ENCODE measurements at places on chromosomes 2 and 18.

GRCh38 chr2:38702413-38702812 lies 36.5 kb downstream of the GALM start:
- H3K27me3 ChIP-seq: no peaks in the 10 kb centered on the region
- no peak overlapping the region for H3K4me3 ChIP-seq
- no peak overlapping the region for H3K27ac ChIP-seq

DNA sequence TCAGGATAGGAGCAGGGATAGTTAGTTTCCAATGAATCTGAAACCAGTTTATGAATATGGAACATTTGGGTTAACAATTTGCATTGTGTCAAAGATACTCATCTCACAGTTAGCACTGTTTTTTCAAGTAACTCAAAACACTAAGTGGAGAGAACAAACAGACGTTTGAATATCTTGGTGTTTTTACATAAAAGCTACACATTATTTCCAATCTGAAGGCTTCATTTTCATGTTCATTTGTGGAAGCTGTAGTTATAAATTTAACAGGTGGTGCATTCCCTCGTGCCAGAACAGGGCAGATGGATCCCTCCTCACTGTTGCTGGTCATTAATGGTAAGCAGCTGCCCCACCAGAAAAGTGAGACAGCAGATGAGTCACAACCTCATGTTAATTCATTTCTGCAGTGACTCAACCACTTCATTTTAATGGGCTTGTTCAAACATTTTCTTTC lies 286.9 kb downstream of the TMX3 start:
- no peak for DNase-seq
- H3K27me3 ChIP-seq: no peaks in the 10 kb centered on the region
- H3K4me3 ChIP-seq: no peak overlapping the region
- peaks cover 10% of the 10 kb centered on the region for H3K4me1 ChIP-seq
- no peaks in the 10 kb centered on the region for H3K36me3 ChIP-seq

DNA sequence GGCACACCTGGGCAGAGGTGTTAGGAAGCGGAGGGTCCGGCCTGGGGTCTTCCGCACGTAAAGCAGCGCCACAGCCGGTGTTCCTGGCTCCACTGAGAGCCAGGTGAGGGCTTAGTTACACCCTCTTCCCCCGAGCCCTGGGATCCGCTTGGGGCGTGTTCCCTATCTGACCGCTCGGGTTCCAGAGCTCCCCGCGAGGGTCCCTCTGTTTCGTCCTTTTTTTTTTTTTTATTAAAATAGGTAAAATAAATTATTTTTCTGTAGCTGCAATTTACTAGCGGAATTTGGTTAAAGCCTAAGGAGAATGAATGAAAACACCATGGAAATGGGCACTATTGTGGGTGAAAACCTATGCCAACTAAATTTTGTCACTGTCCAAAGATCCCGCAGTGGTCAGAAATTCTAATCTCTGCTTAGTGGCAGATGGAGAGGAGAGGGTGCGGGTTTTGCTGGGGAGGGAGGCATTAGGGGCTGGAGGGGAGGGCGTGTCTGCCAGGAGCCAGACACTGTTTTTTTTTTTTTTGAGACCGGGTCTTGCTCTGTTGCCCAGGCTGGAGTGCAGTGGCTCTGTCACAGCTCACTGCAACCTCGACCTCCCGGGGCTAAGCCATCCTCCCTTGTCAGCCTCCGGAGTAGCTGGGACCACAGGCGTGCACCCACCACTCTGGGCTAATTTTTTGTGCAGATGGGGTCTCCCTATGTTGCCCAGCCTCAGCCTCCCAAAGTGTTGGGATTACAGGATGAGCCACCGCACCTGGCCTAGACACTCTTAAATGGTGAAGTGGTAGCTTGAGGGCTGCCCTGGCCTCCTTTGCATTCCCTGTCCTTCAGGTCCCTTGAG lies 834 bp downstream of the PDCL3 start:
- H3K27ac ChIP-seq: peak overlapping the region; percentile 96
- peak overlapping the region; percentile 97 for H3K4me3 ChIP-seq
- DNase-seq: no peak
- H3K4me1 ChIP-seq: peaks cover 18% of the 10 kb centered on the region

- DNase-seq: no peak
- H3K4me1 ChIP-seq: no peaks in the 10 kb centered on the region
- no peak overlapping the region for H3K27ac ChIP-seq
- no peak overlapping the region for H3K4me3 ChIP-seq
Observed at GRCh38 chr2:234267534-234267933, 217.0 kb downstream of the SPP2 start.

DNA sequence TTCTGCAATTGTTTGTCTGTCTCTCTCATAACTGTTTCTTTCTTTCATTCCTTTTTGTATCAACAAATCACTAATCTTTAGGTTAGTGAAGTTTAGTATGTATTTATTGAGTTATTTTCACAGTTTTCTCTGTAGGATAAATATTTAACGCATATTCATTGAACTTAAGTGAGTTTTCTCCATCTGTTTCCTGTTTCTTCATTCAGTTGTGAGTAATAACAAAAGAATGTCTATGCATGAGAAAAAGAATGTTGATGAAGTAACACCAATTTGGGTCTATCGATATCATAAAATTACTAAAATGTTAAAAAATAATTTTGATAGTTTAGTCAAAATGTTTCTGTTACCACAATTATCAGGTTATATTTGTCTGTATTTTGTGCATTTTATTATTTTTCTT lies 948.0 kb downstream of the DSC3 start:
- no peak for DNase-seq
- H3K4me1 ChIP-seq: peaks cover 7% of the 10 kb centered on the region
- no peaks in the 10 kb centered on the region for H3K27me3 ChIP-seq
- H3K36me3 ChIP-seq: no peaks in the 10 kb centered on the region
- no peak overlapping the region for H3K27ac ChIP-seq
- no peak overlapping the region for H3K4me3 ChIP-seq

DNA sequence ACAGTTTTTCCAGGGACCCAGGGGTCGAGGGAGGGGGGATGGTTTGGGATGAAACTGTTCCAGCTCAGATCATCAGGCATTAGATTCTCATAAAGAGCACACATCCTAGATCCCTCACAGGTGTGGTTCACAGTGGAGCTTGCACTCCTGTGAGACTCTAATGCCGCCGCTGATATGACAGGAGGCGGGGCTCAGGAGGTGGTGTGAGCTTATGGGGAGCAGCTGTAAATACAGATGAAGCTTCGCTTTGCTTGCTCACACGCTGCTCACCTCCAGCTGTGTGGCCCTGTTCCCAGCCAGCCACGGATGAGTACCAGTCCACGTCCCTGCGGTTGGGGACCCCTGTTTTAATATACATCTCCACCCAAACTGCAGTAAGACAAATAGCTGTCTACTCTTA lies 204.2 kb downstream of the AGAP1 start:
- no peak overlapping the region for H3K27ac ChIP-seq
- no peak overlapping the region for H3K4me3 ChIP-seq
- H3K4me1 ChIP-seq: peaks cover 62% of the 10 kb centered on the region
- H3K27me3 ChIP-seq: no peaks in the 10 kb centered on the region
- H3K36me3 ChIP-seq: peaks cover 4% of the 10 kb centered on the region
- DNase-seq: no peak

- H3K36me3 ChIP-seq: no peaks in the 10 kb centered on the region
- H3K27ac ChIP-seq: no peak overlapping the region
- H3K4me1 ChIP-seq: no peaks in the 10 kb centered on the region
- no peak overlapping the region for H3K4me3 ChIP-seq
Observed at GRCh38 chr18:67358947-67359346, 157.6 kb downstream of the DSEL start.

DNA sequence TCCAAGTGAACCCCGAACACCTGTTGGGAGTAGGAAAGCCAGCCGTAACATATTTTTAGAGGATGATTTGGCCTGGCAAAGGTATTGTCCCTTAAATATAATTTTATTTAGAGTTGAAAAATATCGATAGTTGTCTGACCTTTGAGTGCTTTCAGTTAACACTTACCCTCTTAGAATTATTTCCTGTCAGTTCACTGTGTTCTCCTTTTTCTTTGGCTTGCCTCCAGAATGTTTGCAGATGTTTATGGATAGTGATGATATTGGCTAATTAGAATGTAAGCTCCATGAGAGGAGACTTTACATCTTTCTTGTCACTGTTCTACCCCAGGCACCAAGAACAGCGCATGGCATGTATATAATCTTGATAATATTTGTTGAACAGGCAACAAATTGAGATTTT lies 19.8 kb downstream of the PIKFYVE start:
- no peak for DNase-seq
- H3K27me3 ChIP-seq: no peaks in the 10 kb centered on the region
- no peak overlapping the region for H3K4me3 ChIP-seq
- H3K4me1 ChIP-seq: no peaks in the 10 kb centered on the region

DNA sequence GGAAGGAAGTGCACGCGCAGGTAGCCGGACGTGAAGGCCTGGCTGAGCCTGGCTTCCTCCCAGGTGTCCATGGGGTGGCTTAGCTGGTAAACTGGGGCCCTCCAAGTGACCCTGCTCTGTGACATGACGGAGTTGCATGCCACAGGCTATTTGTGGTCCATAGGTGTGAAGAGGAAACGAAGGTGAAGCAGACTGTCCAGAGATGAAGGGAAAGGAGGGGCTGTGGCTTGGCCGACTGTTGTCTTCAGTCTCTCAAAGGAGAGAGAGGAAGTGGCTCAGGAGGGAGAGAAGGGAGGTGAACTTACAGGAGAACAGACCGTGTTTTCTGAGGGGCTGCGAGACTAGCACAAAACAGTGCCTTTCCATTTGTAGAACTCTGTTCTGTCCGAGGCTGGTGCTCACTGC lies 19.3 kb downstream of the INPP5D start:
- no peak for DNase-seq

DNA sequence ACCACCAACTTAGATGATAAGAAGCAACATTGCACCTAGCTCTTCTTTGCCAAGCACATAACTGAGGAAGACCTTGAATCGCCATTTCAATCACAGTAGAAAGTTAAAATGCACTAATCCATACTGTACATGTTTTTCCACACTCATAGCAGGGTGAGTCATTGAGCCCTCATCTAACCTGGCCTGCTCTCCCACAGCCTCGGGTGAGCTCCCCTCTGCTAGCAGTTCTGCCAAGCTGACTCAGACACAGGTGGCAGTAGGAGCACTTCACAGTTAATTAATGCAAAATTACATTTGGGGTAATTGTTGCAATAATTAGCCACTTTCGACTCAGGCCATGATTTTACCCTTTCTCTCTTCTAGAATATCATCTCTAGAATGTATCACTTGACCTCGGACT lies 1632.8 kb upstream of the CELF4 start:
- H3K27ac ChIP-seq: no peak overlapping the region
- H3K4me1 ChIP-seq: no peaks in the 10 kb centered on the region
- H3K36me3 ChIP-seq: peaks cover 14% of the 10 kb centered on the region
- no peak overlapping the region for H3K4me3 ChIP-seq

GRCh38 chr2:13584020-13584419 lies 867.3 kb downstream of the TRIB2 start:
- peaks cover 3% of the 10 kb centered on the region for H3K27me3 ChIP-seq
- no peaks in the 10 kb centered on the region for H3K4me1 ChIP-seq
- DNase-seq: no peak
- no peak overlapping the region for H3K4me3 ChIP-seq
- no peak overlapping the region for H3K27ac ChIP-seq

- H3K4me1 ChIP-seq: peaks cover 41% of the 10 kb centered on the region
- peaks cover 5% of the 10 kb centered on the region for H3K36me3 ChIP-seq
Observed at GRCh38 chr18:55506074-55506473, 81.9 kb downstream of the TCF4 start.

DNA sequence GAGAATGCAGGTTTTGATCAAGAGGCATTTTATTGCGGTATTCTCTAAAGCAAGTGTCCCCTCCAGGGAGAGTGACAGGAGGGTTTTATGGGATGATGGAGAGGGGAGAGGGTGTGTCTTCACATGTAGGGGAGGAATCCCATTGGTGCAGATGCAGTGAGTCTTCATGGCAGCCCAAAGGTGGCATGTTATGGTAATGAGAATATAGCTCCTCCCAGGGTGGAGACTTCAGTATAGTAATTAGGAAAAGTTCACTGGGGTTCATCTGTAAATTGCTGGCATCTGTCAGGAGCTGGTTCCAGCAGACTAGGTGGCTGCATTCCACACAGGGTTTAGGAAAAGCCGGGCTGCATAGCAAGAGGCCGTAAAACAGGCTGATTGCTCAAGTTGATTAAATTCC lies 230.7 kb upstream of the CCDC68 start:
- no peak overlapping the region for H3K27ac ChIP-seq
- no peak overlapping the region for H3K4me3 ChIP-seq
- H3K4me1 ChIP-seq: peaks cover 17% of the 10 kb centered on the region
- DNase-seq: no peak

DNA sequence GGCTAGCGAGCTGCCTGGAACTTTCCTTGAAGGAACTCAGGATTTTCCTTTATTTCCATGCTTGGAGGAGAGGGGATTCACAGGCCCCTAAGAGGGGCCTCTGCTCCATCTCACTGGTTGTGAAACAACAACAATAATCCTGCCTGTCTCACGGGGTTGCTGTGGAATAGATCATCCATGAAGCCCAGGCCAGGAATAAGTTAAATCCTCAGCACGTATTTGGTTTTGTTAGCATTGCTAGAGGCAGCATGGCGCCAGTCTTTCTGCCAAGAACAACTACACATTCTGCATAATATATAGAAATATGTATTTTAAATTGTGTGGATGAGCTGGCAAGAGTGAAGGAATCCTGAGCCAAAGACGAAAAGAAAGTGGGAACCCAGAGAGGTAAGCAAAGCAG lies 80.8 kb upstream of the L3MBTL4 start:
- no peaks in the 10 kb centered on the region for H3K4me1 ChIP-seq
- no peak for DNase-seq
- H3K27me3 ChIP-seq: no peaks in the 10 kb centered on the region
- H3K36me3 ChIP-seq: no peaks in the 10 kb centered on the region

DNA sequence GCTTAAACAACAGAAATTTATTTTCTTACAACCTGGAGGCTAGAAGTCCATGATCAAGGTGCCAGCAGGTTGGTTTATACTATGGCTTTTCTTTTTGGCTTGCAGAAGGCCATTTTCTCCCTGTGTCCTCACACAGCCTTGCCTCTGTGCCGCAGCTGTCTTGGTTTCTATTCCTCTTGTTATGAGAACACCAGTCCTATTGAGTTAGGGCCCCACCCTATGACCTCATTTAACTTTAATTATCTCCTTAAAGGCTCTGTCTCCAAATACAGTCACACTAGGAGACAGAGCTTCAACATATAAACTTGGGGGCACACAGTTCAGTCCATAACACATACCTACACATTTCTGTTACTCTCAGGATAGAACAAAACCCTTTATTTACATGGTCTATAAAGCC lies 17.3 kb upstream of the RHOB start:
- no peaks in the 10 kb centered on the region for H3K27me3 ChIP-seq
- no peak overlapping the region for H3K4me3 ChIP-seq
- H3K36me3 ChIP-seq: no peaks in the 10 kb centered on the region
- H3K27ac ChIP-seq: no peak overlapping the region
- DNase-seq: no peak
